Activated CD4-positive, CD25-positive, alpha-beta regulatory T cell (primary cell): ENCODE measurements at places on chromosomes 4 and X.

DNA sequence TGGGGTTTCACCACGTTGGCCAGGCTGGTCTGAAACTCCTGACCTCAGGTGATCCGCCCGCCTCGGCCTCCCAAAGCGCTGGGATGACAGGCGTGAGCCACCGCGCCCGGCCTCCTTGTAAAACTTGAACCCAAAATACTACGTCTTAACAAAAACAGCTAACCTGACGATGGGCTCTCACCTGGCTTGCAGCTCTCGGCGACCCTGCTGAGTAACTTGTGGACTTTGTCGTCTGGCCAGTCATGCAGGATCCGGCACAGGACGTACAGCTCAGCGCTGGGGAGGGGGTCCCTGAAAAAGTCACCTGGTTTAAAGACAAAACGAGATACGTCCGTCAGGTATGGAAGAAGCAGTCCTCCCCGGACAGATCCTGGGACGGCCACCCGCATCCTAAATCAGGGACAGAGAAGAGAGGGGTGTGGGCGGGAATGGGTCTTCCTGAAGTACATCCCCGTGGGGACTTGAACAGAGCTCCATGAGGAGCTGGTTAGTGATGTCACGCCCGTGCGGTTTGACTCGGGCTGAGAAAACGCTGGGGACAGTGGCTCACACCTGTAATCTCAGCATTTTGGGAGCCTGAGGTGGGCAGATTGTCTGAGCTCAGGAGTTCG, 20.7 kb upstream of the SLC25A6 start:
- no peak for DNase-seq

DNA sequence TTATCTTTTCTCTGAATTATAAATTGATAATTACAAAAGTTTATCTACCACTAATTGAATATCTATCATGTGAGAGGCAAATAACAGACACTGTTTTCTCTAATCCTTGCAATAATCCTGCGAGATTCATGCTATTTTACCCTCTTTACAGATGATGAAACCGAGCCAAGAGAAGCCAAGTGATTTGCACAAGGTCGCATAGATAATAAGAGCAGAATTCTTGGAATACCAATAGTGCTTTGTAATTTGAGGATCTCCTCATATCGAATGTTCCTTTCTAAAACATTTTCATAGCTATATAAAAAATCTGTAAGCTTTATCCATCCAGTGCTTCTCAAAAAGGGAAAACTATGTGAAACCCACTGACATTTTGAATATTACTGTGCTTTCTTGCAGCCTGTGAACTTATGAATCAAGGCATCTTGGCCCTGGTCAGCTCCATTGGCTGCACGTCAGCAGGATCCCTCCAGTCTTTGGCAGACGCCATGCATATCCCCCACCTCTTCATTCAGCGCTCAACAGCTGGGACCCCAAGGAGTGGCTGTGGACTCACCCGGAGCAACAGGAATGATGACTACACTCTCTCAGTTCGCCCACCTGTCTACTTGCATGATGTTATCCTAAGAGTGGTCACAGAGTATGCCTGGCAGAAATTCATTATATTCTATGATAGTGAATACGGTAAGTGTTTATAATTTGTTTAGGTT, 743.8 kb upstream of the ATOH1 start:
- DNase-seq, result no peak

DNA sequence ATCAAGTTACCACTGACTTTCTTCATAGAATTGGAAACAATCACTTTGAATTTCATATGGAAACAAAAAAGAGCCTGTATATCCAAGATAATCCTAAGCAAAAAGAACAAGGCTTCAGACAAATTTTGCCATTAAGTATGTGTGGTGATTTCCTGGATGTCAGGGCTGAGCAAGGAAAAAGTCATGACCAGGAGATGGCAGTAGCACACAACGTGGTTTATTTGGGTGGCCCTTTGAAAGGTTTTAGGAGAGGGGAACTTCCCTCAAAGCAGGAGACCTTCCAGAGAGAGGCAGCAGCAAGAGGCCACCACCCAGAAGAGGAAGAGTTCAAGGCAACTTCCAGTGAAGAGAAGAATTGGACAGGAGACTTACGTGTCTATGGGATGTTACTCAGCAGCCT, 18.1 kb upstream of the ZXDB start:
- DNase-seq, result no peak

DNA sequence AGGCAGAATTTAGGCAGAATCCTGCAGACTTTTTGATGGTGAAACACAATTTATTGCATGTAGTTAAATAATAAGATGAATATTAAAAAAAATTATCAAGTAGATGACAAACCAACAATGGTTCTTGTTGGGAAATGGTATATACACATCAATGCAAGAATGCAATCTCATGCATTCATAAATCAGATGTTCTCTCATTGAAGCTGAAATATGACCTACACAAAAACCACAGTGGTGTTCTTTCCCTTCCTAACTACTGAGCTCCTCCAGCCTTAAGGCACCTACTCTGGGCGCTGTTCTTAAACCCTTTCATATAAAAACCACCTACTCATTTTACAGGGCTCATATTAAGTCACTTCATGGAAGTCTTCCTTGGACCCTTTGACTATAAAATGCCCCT, 64.1 kb downstream of the ANTXR2 start:
- no peak for DNase-seq

GRCh38 chr4:120693816-120694215, 228.7 kb downstream of the PRDM5 start:
- DNase-seq, result no peak

DNA sequence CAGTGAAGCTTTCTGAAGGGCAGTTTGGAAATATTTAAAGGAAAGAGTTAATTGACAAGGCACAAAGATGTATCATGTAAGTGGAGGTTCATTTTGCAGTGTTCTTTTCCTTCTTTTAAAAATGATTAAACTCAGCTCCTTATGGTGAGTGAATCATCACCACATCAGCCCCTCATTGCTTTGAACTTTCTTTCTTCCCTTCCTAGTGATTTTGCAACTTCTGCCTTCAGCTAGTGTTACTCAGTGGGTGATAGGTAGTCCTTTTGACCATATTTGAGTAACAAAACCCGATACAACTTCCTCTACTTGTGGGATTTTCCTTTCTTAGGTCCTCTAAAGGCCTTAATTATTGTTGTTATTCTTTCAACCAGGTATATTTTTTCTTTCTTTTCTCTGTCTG, 8.2 kb downstream of the ZCCHC4 start:
- no peak for DNase-seq

DNA sequence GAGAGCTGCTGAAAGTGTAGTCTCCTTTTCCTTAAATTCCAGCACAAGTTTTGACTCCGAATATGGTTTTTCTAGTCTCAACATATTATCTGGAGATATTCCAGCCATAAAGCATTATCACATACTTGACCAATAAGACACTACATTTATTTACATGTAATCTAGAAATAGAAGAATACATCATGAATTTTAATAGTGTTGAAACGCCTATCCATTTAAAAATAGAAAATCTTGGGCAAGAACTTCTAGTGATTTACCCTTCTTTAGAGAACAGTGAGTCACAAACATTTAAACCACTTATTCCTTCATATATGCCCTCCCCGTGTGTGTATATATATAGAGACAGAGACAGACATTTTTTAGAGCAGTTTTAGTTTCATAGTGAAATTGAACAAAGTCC, 161.5 kb downstream of the SOWAHB start:
- no peak for DNase-seq

DNA sequence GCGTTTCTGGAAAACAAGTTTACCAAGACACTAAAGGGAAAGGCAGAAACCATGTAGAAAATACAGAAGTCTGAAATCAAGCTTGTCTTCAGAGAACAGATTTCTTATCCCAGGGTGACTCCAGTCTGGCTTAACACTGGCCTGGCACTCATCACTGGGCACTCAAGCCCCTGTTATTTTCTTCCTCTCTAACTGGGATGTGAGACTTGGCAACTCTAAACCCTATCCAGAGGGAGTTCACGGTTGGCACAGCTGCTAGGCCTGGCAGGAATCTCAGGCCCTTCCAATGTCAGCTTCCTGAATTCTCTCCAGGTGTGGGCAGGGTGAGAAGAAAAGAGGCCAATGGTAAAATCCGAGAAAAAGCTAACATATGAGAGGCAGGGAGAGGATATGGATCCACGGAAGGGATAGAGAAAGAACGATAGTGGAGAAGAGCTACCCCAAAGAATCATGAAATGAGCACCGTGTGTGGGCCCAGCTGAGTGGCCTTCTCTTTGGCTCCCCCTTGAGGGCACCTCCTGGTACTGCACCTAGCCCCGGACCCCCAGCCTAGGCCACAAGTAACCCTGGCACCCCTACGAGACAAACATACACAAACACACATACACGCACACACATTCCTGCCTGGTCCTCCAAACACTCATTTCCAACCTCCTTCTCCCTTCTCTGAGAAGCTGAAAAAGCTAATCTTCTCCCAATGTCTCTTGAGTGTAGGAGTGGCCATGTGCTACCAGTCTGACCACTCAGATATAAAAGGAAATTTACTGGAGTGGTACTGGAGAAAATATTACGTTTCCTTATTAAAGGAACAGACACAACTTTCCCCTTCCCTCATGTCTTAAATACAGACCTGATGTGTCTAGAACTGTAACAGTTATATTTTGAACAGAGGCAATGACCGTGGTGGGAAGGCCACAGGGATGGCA, 16.6 kb upstream of the PTCHD1 start:
- no peak for DNase-seq

DNA sequence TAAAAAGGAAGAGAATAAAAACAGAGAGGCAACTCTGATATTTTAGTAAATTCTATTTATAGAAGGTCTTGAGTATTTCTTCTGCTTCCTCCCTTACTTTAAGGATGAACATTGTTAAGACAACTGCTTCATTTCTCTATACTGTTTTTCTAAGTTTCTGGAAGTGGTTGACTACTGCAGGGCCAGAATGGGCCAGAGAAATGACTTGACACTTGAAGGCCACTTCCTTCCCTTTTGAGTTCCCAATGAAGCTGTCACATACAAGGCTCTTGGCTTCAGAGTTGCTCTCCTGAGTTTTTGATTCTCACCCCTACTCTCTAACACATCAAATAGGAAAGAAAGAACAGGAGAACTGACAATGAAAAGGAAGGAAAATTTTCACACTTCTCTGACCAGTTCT, 37.6 kb downstream of the PKD2 start:
- no peak for DNase-seq

- DNase-seq, result no peak
Observed at GRCh38 chr4:22477136-22477812, 38.6 kb downstream of the ADGRA3 start.

- no peak for DNase-seq
Observed at GRCh38 chr4:1772853-1773538, 20.1 kb upstream of the FGFR3 start.

DNA sequence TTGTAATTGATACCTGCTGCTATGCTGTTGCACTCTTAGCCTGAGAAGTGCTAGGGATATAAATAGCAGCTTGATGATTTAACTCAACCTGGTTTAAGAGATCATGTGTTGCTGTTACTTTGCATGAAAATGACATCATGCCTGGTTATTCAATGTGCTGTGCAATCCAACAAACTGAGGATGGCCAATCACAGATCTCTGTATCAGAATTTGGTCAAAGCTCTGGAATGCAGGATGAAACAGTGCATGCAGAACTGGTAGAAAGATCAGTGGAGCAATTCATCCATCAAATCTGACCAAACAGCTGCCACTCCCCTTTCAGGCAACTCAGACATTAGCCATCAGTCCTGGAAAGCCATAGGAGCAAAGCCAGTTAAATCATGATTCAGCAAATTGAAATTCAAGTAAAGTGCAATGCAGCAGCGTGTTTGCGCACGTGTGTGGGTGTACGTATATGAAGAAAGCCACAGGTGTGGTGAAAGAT, 160.3 kb upstream of the RASGEF1B start:
- DNase-seq, result no peak

GRCh38 chrX:45571453-45571852, 370.8 kb upstream of the DIPK2B start:
- DNase-seq, result no peak

- DNase-seq, result no peak
Observed at GRCh38 chrX:41580423-41581064, 108.2 kb upstream of the GPR34 start.

DNA sequence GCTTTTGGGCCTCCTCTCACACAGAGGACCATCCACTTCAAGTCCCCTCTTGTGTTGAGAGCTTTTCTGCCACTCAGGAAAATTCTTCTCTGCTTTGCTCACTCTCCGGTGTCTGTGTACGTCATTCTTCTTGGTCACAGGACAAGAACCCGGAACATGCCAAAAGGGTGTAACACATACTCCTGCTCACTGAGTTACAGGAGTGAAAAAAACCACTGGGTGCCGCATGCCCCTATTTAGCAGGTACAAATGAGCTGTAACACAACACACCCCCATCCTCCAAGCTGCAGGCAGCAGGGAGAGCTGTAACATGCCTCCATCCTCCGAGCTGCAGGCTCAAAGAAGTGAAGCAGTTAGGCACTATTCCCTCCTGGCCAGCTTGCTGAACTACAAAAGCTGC, 13.0 kb upstream of the CXCL2 start:
- DNase-seq, result no peak

DNA sequence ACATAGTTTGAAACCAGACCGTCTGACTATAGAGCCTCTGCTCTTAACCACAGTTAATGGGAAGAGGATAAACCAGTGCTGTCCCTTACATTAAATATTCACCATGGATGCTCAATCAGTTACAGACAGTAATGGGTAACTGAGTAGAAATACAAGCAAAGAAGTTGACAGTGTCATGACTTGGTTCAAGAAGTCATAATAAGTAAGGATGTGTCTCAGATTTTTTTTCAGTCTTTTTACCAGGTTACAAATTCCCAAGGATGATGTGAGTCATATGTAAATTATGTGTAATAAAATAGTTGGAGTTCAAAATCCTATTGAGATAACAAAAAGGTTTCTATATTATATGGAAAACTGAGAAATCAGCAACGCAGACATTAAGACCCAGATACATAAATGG, 31.1 kb downstream of the ZCCHC4 start:
- DNase-seq, result no peak

DNA sequence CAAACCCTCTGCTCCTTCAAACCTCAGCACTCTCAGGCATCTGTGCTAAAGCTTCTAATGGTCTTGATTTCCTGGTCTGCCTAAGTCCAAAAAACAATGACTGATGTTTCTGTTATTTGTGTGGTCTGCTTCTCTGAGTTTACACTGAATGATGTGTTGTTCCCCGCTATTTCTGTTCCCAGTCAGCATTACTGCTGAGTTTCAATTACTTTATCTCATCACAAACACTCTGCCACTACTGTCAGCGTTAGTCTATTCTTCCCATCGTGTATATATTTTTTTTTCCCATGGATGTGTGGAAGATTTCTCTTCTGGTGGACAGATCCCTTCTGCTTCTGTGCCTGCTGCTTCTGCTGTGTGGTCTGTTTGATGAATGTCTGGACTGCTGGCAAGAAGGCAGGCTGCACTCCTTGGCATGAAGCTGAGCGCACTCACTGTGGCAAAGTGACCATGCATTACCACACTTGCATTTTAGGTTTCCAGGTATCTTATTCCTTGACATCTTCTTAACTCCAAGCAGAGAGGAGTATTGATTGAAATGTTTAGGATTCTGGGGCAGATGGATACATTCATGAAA, 106.9 kb upstream of the PAQR3 start:
- no peak for DNase-seq

- peak; percentile 82 for DNase-seq
Observed at GRCh38 chr4:25159837-25160713, at the start of gene SEPSECS. TSS of gene SEPSECS (minus strand) at chr4:25160449. CDS start at chr4:25160369, 80 bp downstream.

DNA sequence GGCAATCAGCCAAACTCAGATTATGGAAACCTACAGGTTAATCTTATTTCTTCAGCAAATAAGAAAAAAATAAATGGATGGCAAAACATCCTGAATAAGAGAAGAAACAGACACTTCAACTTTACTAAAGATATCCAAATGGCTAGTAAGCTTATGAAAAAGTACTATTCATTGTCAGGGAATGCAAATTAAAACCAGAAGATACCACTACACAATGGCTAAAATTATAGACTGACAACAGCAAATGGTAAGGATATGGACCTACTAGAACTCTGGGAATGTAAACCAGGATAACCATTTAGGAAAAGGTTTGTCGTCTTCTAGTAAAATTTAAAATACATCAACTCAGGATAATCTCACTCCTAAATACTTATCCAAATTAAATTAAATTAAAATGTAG, 24.3 kb downstream of the GRSF1 start:
- DNase-seq, result no peak
